ENCODE measurements at places on chromosomes 5 and 9.

GRCh38 chr5:10825897-10826644 lies 65.0 kb upstream of the DAP start:
- DNase-seq, result no peak

GRCh38 chr5:54803471-54804011 lies 181.9 kb downstream of the ESM1 start:
- no peak for DNase-seq

- DNase-seq, result no peak
Measured at GRCh38 chr9:36029765-36030528, 6.8 kb upstream of the RECK start.

- DNase-seq, result no peak
Measured at GRCh38 chr9:4844056-4844838, 51.5 kb downstream of the RCL1 start.

- DNase-seq, result no peak
Measured at GRCh38 chr5:122291000-122291901, 20.8 kb upstream of the SNCAIP start.

- no peak for DNase-seq
Measured at GRCh38 chr9:73243078-73243477, 91.4 kb downstream of the ANXA1 start.

DNA sequence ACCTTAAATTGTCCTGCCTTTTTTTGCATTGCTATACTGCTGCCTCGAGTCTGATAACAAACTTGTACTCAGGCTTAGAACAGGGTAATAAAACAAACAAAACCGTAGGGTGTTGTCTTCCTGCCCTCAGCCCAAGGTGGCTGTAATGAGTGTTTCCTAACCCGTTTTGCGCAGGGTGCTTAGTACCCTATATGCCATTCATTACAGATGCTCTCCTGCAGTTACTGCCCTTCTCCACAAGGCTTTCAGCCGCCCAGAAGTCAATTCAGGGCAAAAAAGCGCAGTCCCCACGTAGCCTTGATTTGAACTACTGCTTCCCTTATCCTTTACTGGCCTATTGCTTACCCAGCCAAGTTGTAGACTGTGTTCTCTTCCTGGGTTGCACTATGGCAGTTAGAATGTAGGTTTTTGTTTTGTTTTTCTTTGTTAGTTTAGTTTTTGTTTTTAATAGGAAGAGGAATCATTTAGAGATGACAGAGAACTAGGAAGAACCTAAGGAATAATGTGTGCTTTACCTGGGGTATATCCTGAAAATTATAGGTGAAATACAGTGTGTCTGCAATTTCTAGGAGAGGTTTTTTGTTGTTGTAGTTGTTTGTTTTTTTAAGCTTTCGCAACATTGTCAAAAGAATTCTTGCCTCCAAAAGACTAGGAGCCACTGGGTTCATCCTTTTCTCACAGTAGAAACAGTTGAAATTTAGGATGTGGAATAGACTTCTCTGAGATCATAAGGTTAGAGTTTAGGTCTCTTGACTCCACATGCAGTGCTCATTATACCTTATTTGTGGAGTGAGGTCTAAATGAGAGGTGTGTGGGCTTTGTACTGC lies 1.3 kb downstream of the HMGXB3 start:
- peak; percentile 74 for DNase-seq

GRCh38 chr9:131254626-131255025 lies 21.7 kb downstream of the FAM78A start:
- DNase-seq, result no peak

DNA sequence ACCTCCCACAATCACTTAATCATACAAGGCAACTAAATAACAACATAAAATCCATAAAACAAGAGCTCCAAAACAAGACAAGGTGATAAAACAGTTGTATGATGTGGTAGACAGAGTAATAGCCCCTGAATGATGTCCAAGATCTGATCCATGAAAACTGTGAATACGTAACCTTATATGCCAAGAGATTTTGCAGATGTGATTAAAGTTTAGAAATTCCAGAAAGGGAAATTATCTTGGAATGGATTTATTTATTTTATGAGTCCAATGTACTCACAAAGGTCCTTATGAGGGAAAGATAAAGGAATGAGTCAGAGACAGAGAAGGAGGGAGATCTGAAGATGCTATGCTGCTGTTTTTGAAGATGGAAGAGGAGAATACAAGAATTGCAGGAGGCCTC lies 1775.7 kb upstream of the C9orf72 start:
- no peak for DNase-seq

DNA sequence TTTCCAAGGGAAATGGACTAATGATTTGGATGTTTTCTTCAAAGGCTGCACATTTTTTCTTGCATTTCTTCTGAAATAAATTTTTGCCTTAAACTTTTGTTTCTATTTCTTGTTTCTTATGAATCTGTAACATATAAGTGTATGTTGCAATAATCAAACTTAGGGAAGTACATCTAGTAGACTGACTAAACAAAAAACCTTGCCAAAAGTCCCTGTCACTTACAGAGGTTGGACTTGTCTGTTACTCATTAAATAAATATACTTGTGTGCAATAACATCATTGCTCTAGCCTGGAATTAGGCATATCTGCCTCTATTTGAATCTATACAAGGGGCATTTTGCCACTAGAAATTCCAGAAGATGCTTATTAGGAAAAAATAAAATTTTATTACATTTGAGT lies 56.6 kb downstream of the C6 start:
- DNase-seq, result no peak

GRCh38 chr5:172235132-172235780 lies 41.3 kb downstream of the EFCAB9 start:
- DNase-seq, result no peak

- DNase-seq, result no peak
Measured at GRCh38 chr5:132132138-132132537, 58.5 kb downstream of the CSF2 start.

- no peak for DNase-seq
Measured at GRCh38 chr9:14427419-14427818, 113.5 kb upstream of the NFIB start.

- DNase-seq, result no peak
Measured at GRCh38 chr5:9838916-9839315, 208.8 kb upstream of the TAS2R1 start.

DNA sequence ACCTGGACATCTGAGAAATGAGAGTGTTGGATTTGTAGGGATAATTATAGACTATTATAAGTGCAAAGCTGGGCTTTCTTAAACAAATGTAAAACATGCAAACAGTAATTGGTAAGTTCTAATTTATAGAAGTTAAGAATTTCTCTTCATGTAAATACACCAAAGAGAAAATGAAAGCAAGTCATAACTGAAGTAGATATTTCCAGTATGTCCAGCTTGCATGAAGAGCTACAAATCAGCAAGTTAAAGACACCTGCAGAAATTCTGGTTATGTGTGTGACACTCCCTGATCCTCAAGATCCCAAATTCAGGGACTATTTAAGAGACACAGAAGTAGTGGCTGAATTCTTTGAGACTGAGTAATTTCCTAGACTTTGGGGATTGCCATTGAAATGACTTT lies 308.9 kb downstream of the TLE4 start:
- DNase-seq, result no peak

Measured in stimulated activated naive CD8-positive, alpha-beta T cell treated with anti-CD3 and anti-CD28 coated beads, Interleukin-15, amount 100 ng/mL, for 72 hours (primary cell).